ENCODE measurements at places on chromosomes 3 and 15. TPM values are rescaled to one million over a fixed set of nuclear protein-coding genes. Genes with fewer than 3 reads are reported as not detected.

Gene OCA2
- polyA plus RNA-seq = not detected

Gene CADM2
- polyA plus RNA-seq = not detected

Gene OR5K4
- not detected for polyA plus RNA-seq

Gene FRG2C
- not detected for polyA plus RNA-seq

Gene ARPIN
- polyA plus RNA-seq = not detected

Gene MNS1
- polyA plus RNA-seq = not detected

Gene BFSP2
- polyA plus RNA-seq = 24.1 TPM

Gene RPS27L
- polyA plus RNA-seq = 287 TPM
